ENCODE measurements at places on chromosomes 5 and 9.

DNA sequence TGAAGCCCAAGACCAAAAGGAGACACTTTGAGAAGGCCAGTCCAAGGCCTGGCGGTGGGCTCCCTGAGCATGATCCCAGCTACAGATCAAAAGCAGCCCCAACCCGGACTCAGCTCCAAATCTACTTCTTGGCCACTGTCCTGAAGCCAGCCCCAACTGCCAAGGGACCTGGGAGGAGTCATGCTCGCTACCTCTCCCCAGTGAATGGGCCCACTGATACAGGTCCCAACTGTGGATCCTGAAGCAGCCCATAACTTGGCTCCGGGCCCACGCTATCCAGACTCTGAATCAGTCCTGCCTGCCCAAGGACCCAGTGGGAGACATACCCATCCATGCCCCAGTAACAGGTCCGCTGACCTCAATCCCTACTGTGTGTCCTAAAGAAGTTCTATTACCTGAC lies 1545.3 kb upstream of the C9orf72 start:
- no peak for DNase-seq

DNA sequence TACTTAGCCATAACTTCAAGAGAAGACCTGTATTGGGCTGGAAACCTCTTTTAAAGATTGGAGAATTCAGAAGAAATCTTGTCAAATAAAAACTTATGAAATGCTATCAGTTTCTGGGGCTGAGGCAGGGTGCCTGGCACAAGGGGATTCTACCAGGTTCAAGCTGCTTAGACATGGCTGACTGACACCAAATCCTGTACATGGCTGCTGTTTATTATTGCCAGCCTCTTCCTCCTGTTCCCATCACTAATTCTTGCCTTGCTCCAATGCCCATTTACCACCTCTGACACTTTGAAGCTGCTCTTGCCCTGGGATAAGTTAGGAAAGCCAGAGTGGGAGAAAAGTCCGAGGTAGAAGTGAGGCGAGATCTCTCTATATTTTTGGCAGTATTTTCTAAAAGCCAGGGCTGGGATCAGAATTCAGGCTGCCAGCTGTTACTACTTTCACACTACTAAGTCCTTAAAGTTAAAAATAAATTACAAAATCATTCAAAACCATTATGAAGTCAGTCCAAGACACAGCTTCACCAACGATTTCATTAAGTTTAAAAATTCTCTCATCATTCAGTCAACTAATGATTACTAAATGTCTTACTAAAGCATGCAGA lies 66.3 kb upstream of the TNFAIP8 start:
- no peak for DNase-seq

GRCh38 chr9:13427587-13427986 lies 148.1 kb upstream of the MPDZ start:
- DNase-seq: no peak

GRCh38 chr5:140978260-140978659 lies 12.0 kb downstream of the PCDHAC2 start:
- no peak for DNase-seq

DNA sequence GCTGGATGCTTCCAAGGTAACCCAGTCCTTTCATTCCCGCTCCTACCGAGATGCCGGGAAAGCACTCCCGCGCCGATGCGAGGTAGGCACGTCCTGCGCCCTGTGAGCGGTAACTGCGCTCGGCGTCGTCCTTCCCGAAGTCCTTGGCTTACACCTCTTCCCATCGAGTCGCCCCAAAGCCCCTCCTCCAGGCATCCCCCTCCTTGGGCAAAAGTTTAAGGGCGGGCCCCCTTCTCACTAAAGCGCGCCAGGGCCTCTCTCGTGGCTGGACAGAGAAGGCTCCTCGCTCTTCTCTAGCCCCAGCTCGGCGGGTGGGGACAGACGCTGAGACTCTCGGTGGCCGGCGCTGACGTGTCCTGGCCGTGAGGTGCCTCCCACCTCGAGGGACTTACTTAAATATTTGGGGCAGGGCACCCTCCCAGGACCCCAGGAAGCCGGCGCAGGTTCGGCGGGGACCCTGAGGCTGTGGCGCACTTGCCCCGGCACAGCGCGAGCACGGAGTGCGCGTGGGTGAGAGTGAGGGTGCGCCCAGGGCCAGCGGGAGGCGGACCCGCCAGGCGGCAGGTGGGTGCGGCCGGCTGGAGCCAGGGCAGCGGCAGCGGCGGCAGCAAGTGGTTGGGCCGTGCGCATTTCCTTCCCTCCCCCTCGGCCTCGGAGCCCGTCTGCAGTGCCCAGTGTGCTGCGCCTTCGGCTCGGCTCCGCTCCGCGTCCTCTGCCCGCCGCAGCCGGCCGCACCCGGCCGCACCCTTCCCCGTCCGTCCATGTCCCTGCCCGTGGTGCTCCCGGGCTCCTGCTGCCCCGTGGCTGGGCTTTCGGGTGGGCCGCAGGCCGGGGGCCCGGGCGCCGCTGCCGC lies at the start of gene ENTREP1:
TSS of gene ENTREP1 (plus strand) at position 667 of the 853 bp plus-strand sequence. CDS start at position 762, 95 bp downstream.
- no peak for DNase-seq

DNA sequence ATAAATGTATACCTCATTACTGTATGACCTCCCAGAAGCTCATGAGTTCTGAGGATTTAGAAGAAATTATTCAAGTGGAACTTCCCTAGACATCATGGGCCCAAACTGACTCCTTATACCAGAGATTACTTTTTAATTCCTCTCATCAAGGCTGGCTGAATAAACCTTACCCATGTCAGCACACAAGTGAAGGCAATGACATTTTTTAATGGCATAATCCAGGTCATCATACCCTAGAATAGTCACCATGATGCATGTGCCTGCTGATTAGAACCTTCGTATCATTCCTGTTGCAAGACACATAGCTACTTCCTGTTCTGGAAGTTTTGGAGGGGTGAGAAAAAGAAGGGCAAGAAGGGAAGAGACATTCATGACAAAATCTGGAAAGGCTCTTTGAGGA lies 49.8 kb upstream of the IFNK start:
- no peak for DNase-seq

DNA sequence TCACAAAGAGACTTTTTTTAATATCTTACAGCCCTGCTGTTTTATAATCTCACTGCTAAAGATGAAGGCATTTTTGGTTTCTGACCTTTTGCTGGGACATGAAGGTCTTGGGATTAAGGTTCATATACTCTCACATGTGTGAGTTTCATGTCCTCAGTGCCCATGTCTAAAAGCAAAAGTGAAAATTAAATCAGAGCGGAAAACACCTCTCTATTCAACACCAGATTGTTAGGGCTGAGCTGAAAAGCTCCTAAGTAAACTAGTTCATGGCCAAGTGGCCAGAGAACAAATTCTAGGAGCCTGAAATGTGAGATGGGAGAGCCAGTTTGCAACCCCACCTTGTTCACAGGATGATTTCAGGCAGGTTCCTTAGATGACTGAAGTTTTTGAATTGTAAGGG lies 110.9 kb downstream of the GRIA1 start:
- DNase-seq: no peak

- no peak for DNase-seq
Measured at GRCh38 chr5:168988699-168989098, 312.2 kb downstream of the SLIT3 start.

- DNase-seq: no peak
Measured at GRCh38 chr9:93480728-93481324, 27.4 kb upstream of the FAM120AOS start.

DNA sequence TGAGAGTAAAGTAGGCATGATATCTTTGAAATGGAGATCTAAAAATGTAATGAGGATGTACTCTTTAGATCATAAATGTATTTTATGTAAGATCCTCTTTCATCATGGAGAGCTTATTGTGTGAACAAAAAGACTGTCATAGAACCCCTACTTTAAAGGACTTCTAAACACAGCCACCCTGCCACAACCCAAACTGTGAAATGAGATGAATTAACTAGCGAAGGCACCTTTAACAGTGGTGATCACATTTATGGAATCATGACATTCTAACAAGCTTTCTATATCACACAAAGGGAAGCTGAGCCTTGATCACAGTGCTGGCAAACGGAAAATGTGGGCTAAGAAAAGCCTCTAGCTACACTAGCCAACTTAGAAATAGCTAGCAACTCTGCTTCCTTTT lies 1585.2 kb downstream of the EFNA5 start:
- no peak for DNase-seq

All from activated CD4-positive, CD25-positive, alpha-beta regulatory T cell (primary cell).